ENCODE measurements at places on chromosomes 4 and X. TPM values are rescaled to one million over a fixed set of nuclear protein-coding genes. Genes with fewer than 3 reads are reported as not detected.

The MAGEA1 gene
- not detected for total RNA-seq

The CSN2 gene
- not detected for total RNA-seq

The CTAG2 gene
- total RNA-seq, result not detected

The NPY5R gene
- 0.32 TPM for total RNA-seq

The PABPC1L2A gene
- not detected for total RNA-seq

Measured in fibroblast of villous mesenchyme (primary cell).